ENCODE measurements at places on chromosomes 7 and 10.

DNA sequence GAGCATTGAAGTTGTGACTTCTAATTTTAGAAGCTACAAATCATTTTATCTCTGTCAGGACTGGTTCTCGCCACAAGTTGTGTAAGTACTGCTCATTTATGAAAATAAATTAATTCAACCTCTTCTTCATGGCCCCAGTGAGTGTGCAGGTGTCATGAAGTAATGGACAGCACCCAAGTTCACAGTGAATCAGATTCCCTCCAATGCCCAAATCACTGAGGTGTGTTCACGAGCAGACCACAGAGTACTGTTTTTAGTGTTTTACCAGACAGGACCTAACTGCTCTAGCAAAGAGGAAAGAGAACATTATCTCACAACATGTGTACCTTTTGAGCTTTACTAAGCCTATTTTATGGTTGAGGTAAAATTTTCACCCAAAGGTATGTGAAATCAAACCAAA, 980.0 kb downstream of the CNTNAP2 start:
- no peak for DNase-seq

DNA sequence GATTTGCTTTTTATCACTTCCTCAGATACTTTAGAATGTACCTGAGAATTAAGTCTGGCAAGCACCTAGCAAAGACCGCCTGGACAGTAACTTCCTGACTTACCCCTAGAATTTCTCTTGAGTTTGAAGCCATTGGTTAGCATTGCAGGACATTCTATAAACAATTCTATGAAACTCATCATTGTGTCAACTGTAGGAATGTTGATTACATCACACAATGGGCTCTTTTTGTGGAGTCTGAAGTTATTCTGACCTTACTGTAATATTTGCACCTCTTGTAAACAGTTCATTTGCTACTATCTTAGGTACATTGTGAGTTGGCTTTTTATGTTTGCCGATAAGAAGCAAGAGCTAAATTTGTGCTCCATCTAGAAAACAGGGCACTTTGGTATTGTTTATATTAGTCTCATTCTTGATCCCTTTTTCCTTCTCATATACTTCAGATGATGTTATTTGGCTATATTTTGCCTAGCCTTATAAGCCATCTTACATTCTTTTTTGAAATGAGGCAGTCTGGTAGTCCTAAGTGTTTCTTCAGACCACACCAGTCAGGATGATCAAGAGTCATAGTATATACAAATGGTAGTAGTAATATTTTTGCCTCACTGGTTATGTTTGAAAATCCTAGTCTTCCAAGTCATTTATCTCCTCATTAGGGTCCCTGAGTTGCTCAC, 52.4 kb downstream of the CASD1 start:
- DNase-seq = no peak

DNA sequence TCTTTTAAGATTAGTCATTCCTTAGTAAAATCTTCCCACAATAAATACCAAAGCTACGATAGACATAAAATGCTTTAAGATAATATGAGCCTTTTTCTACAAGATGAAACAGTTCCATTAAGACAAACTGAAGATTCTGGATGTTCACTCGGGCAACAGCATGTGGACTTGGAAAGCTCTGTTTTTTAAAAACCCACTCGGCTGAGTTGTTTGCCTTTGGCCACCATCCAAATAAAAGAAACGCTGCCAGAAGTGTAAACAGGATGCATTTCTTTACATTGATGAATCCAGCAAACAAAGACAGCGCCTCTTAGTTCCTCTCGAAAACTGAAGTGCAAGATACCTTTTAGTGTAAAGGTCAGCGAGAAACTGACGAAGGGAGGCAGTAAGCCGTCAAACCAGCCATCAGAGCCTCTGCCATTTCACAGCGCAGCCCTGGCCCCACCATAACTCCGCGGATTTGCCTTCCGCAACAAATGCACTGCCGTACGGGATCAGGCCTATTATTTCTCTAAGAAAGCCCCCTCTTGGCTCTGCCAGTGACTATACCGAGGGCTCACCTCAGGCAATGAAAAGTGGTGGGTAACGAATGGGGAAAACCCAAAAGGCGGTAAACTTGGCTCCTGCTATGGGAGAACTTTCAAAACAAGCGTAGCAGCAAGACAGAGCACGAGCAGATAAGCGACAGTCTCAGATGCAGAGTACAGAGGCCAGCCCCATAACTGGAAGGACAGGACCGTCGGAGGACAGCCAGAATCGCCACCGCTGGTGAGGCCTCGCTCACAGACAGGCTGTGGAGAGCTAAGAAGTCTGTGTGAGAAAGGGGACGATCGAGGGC, 41.4 kb downstream of the GNA12 start:
- peak; percentile 66 for DNase-seq

- DNase-seq = no peak
These were observed 197.9 kb upstream of the KLF6 start for GRCh38 chr10:3982746-3983442.

DNA sequence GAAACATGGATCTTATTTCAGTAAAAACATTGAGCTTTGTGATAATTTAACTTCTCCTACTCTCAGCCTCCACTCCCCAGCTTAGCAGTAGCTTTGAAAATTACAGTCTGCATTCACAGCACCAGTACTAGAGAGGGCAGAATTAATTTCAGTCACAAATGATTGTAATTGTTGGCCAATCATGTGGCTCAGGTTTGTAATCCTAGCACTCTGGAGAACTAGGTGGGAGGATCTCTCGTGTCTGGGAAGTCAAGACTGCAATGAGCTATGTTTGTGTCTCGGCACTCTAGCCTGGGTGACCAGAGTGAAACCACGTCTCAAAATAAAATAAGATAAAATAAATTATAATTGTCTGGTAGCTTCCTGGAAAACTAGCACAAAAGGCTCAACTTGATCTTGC, 620.9 kb downstream of the TNS3 start:
- DNase-seq = no peak

GRCh38 chr7:108376206-108376605, 80.0 kb downstream of the NRCAM start:
- DNase-seq = no peak

GRCh38 chr10:35388197-35388596, 51.9 kb downstream of the CCNY start:
- no peak for DNase-seq

GRCh38 chr7:84637568-84638338, 443.2 kb upstream of the SEMA3A start:
- peak; percentile 58 for DNase-seq

GRCh38 chr7:120738816-120739215, 119.1 kb downstream of the TSPAN12 start:
- DNase-seq = no peak

DNA sequence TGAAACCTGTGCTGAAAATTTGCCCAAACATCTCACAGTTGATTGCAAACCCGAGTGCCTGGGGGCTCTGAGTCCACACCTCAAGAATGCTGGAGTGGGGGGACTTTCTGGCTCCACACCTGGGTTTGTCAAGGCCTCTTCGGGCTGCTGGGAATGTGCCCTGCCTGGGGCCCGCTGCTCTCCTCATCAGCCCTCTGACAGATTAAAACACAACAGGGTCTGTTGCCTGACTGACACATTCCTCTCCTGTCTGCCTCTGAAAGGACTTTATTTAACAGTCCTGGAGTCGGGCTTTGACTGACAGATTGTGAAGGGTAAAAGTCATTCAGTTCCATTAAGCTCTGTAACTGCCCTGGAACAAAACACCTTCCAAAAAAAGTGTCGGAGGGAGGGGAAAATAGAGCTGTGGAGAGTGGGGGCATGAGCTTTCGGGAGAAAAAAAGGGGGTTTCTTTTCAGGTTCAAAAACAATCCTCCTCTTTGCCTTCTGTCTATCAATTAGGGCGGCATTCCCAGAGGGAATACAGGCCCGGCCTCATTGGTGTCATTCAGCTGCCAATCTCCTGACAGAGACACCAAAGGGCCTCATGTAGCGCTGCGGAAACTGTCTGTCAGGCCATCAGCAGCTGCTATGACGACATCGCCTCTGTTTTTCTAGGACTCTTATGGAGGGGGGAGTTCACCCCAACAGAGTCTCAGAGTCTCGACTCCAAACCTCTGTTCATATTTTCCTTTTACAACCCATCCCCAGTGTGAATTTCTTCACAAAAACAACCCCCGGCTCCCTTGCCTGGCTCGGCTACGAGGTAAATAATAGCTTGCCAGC, 398.8 kb upstream of the NFE2L3 start:
- peak; percentile 99 for DNase-seq

- no peak for DNase-seq
These were observed 260.3 kb downstream of the AHR start for GRCh38 chr7:17558558-17559332.

DNA sequence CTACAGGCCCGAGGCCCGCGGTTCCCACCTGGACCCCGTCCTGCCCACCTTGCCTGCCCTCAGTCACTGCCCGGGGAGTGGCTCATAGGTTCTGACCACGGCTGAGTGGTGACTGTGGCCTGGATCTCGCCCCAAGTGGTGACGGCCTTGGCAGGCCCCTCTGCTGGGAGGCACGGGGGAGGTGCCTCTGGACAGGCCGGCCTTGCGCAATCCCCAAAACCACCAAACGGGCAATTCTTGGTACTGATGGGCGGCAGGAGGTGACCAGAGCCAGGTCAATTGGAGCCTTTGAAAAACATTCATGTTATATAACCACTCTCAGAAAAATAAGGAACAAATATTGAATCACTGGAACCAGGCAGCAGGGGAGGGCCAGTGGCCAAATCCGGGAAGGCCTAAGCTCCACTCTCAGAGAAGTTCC, 83.4 kb downstream of the PRKAG2 start:
- DNase-seq = no peak

- peak; percentile 82 for DNase-seq
These were observed 248.9 kb downstream of the COBL start for GRCh38 chr7:51067757-51068156.

DNA sequence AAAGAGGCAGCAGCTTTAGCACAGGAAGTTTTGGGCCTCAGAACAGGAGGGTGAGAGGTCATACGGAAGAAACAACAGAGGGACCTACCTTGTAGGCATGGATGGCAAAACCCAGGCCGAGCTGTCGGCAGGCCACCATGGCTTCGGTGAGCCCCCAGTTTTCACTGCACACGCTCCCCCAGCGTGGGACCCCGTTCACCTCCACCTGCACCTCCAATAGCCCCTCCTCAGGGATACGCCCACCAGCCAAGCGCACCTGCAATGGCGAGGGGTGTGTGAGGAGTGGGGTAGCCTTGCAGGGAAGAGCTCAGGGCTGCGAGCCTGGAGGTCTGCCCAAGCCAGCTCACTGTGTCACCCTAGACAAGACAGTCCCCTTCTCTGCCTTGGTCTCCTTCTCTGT, 11.3 kb downstream of the LOXL4 start:
- DNase-seq = peak; percentile 43

DNA sequence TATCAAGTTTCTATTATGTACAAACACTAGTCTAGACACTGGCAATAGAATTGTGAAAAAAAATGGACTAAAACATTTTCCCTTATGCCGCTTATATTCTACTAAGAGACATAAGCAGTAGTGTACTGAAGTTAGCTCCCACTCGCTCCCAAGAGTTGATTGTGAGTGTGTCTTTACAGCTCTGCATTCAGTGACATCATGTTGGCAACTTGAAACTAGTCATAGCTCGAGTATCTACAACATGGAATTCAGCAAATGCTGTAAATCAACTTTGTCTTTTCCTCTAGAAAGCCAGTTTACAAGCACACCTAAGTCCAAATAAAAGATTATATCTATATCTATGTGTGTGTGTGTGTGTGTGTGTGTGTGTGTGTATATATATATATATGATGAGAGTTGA, 58.8 kb upstream of the MAGI2 start:
- no peak for DNase-seq

DNA sequence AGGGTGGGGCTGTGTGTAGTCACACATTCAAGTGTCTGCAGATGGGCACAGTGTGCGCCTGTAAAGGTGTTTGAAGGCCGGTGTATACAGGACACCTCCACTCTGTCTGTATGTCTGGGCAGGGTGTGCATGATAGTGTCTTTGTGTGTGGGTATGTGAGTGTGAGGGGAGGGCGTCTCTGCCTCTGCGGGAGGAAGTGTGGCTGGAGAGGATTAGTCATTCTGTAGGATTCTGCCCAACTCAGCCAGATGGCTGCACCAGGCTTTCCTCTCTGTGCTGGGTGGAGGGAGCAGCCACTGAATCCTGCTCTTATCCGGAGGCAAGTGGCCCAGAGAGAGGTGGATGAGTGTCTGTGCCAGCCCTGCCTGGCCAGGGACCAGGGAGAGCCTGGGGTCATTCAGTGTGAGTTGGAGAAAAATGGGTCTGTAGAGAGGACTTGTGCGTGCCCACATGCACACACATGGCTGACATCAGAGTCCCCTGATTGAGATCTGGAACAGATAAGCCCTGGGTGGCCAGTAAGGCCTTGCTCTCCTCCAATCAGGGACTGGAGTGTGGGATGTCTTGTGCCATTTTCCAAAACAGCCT, 1.7 kb downstream of the SFXN3 start:
- peak; percentile 95 for DNase-seq

- DNase-seq = no peak
These were observed 28.5 kb upstream of the SH2B2 start for GRCh38 chr7:102258073-102258748.

- no peak for DNase-seq
These were observed 67.8 kb downstream of the MICALL2 start for GRCh38 chr7:1391449-1391848.

DNA sequence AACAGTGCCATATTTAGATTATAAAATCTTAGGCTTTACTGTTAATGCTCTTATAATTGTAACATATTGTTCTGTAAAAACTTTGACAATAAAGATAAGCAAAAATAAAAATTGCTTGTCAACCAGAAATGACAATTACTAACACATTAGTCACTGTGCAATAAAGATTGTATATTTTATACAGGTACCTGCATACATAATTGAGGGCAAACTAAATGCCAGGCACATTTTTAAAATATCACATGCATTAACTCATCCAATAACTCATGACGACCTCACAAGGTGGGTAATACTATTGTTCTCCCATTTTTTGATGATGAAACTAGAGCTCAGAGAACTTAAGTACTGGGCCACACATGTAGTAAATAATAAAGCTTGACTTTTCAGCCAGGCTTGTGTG, 1020.2 kb upstream of the C7orf33 start:
- DNase-seq = no peak

DNA sequence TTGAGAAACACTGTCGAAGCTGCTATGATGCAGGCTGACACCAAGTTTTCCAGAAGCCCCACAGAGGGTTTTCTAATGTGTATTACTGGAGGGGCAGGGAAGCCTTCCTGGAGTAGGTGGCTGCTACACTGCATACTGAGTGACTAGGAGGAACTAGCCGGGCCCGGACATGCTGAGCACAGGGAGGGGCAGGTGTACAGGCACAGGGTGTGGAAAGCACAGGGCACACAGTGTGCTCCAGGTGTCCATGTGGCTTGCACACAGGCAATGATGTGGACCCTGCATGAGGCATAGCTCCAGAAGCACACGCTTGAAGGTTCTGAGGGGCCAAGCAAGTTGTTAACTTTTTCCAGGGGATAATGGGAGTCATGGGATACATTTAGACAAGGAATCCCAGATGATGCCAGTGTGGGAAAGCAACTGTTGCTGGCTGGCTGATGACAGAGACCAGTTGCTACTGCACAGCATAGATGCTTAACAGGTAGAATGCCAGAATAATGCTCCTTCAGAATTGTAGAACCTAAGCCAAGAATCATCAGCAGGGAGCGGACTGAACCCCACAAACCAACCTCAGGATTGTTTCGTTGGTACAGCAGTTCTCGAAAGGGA, 14.6 kb downstream of the DHX32 start:
- DNase-seq = no peak
